ENCODE measurements at places on chromosomes 12 and 14.

GRCh38 chr14:102505775-102506625 lies 3.6 kb downstream of the ANKRD9 start:
- DNase-seq: no peak

DNA sequence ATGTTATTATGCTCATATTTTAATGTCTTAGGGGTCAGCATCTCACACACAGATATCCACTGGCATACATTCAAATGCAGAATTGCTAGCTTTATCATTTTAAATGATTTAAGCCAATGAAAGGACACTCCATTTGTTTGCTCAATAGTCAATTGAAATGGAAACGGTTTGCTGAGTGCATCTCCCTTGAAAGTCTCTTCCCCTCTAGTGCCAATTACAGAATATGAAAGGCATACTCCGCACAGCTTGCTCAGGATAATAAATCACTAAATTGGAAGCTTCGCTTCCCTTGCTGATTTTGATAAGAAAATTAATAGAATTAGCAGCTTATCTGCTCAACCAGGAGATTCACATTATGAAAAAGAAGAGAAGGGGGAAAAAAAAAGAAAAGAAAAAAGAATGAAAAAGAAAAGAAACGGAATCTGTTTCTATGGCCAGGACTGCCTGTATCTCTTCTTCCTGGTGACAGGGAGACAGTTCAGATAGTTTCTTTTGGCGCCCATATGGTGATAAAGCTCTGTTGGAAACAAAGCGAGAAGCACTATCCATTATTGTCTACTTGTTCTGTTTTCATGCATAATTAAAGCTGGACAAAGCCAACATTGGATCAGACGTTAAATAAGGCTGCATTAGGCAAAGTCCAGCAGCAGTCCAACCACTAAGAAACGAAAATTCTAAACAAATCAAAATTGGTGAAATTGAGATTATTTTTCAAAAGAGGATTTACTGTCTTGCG lies 225.0 kb downstream of the GXYLT1 start:
- DNase-seq: no peak

DNA sequence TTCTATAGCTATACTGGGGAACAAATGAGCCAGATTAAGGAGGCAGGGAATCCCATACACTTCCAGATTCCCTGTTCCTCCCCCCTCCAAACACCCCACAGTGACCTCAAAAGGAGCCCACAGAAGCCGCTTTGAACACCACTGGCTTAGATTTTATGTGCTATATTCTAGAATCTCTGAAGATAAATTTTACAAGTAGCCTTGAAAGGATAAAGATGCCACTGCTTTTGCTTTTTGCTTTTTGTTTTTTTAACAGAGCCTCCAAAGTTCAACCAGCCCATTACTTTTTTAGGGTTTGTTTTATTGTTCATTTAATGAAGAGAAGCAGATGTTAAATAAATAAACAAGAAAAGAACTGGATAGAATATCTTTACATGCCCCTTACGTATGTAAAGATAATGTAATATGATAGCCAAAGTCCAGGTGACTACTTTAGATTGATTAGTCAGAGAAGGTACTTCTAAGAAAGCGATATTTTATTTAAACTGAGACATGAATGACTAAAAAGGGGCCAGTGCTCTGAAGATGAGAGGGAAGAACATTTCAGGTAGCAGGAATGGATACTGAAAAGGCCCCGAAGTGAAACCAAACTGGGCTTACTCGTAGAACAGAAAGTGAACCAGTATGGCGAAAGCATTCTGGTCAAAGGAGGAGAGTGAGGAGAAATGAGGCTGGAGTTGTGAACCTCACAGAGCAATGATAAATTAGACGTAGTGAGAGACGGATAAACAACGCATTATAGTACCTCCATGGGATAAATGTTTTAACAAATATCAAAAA lies 44.6 kb downstream of the DUSP6 start:
- peak; percentile 21 for DNase-seq

DNA sequence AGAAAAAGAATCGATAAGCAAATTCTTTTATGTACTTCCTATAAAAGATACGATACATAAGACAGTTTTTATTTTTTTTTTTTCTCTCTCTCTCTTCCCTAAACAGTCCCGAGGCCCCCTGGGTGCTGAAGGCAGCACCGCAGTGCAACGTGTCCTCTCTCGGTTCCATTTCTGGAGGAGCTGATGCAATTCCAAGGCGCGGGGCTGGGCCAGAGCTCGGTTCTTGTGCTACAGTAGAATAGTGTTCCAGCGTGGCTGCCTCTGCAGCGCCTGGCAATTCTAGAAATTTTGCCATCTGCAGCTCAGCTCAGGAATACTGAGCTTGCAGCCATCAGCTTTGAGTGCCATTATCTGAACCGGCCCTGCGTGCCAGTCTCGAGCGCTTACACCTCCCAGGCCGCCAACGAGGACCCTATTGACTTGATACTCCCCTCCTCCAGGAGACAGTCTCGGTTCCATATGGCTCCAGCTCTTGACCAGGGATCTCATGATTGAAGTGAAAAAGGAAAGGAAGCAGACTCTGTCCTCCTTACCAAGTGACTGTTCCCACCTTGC lies 630 bp downstream of the ALDH1L2 start:
- no peak for DNase-seq

DNA sequence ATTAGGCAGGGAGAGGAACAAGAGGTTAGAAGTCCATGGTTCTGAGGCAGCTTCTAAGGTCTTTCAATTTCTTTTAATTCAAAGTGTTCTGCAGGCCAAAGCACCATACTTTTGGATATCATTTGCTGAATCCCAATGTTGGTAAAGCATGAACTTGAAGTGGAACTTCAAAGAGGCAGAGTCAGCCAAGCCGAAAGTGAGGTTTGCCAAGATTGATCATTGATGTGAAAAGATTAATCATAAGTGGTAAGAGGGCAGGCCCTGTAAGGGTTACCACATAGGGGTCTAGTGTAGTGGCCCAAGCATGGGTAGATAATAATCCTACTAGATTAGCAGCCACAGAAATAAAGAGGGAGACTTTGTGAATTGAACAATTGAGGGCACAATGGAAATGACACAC lies 191.7 kb upstream of the DIO2 start:
- DNase-seq: no peak

DNA sequence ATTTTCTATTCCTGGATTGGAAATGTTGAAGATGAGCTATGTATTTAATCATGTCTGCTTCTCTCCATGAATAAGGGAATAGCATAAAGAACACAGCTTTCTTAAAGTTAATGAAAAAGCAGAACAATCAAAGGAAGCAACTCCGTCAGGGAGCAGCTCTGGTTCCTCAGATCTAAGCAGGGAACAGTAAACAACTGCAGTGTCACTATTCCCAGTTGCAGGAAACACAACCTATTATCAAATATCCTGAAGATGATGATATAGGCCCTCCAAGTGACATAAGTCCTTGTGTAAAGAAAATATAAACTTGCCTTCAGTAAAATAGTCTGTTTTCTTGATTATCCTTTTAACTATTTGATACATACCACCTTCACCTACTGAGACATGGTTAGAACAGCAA lies 228.1 kb downstream of the KCNC2 start:
- DNase-seq: no peak

DNA sequence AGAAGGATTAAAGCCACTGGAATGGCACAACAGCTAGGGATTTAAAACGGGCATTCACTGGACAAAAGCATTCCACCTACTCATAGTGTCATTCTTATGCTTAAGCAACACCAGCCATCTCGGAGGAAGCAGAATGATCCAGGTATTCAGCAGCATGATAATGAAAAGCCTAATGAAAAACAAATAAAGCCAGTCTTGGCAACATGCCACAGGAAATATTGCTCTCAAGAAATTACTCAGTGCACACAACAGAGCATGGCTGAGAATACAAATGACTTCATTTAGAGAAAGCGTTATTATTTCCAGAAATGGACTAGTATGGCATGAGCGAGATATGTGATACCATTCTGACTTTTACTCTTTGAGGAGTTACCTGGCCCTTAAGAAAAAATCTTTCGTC lies 442.2 kb downstream of the APAF1 start:
- peak; percentile 22 for DNase-seq
